ENCODE measurements at places on chromosomes 16 and 17.

DNA sequence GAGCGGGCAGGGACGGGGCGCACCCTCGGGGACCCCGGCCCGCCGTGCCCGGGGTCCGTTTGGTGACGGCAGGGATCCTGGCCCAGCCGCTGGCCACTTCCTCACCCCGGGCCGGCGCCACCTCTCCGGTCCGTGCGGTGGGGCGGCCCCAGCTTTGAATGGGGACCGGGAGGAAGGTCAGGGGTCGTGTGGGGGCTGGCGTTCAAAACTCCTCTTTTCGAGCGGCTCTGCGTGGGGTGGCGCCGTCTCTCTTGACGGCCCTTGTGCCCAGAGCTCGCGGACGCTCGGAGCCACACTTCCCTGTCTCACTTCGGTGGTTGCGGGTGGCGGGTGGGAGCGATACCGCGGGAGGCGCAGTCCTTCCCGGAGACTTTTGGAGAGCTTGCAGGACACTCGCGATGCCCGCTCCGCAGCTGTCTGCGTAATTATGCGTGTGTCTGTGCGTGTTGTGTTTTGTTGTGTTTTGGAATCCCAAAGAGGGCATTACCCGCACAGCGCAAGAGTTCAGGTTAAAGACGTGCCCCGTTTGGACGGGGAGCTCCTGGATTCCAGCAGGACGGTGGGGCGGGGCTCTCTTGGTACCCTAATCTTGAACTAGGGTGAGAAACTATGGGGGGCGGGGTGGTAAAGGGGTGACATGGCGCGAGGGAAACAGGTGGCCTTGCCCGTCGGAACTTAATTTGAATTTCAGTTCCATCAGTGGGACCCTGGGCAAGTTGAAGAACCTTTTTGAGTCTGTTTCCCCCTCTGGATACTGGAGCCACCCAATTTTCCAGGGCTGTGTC lies 637 bp downstream of the PLCG2 start:
- no peaks in the 10 kb centered on the region for H3K36me3 ChIP-seq
- H3K27ac ChIP-seq = peak overlapping the region; percentile 34
- no peak for DNase-seq
- H3K4me3 ChIP-seq = peak overlapping the region; percentile 78

GRCh38 chr16:75402821-75403475 lies 30.4 kb downstream of the CFDP1 start:
- no peak overlapping the region for H3K4me3 ChIP-seq
- no peaks in the 10 kb centered on the region for H3K27me3 ChIP-seq
- no peak overlapping the region for H3K27ac ChIP-seq
- DNase-seq = no peak

GRCh38 chr16:15529673-15530072 lies 95.3 kb downstream of the BMERB1 start:
- H3K27ac ChIP-seq = no peak overlapping the region
- H3K4me1 ChIP-seq = no peaks in the 10 kb centered on the region
- no peak overlapping the region for H3K4me3 ChIP-seq
- DNase-seq = no peak
- no peaks in the 10 kb centered on the region for H3K36me3 ChIP-seq

- no peaks in the 10 kb centered on the region for H3K27me3 ChIP-seq
- peaks cover 12% of the 10 kb centered on the region for H3K36me3 ChIP-seq
These were observed 5.4 kb downstream of the WDR81 start for GRCh38 chr17:1729966-1730325.

DNA sequence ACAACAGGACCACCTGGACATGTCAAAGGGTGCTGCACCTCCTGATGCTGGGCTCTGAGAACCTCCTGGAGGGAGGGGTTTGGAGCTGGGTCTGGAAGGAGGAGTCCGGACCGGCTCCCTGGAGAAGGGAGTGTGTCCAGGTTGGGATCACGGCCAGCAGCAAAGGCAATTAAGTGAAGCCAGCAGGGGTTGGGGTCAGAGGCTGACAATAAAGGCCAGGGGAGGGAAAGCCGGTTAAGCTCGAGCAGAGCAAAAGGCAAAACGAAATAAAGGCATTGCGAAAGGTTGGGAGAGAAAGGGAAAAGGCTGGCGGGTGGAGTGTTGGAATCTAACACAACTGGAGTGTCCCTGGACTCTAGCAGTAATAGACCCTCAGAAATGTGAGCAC lies 992 bp upstream of the CACNG4 start:
- peaks cover 72% of the 10 kb centered on the region for H3K27me3 ChIP-seq
- H3K4me3 ChIP-seq = peak overlapping the region; percentile 73
- DNase-seq = no peak
- no peak overlapping the region for H3K27ac ChIP-seq
- H3K4me1 ChIP-seq = peaks cover 26% of the 10 kb centered on the region

DNA sequence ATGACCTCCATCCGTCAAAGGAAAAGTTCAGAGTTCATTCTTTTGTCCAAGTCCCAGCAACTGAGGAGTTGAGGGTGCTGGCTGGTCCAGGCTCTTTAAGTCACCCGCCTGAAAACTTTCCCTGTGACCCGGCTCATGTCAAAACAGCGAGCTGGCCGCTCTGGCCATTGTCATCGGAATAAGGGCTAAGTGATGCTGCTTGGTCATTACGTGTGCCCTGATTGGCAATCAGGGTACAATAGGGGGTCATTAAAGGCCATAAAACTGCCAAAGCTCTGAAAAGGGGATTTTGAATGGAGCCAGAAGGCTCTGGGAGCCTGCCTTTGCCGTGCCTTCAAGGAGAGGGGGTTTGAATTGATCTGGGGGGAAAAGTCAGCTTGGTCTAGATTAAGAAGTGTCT lies 88.5 kb upstream of the IRX3 start:
- H3K27ac ChIP-seq = no peak overlapping the region
- H3K27me3 ChIP-seq = peaks cover 49% of the 10 kb centered on the region
- peaks cover 9% of the 10 kb centered on the region for H3K4me1 ChIP-seq
- H3K4me3 ChIP-seq = no peak overlapping the region
- peaks cover 4% of the 10 kb centered on the region for H3K36me3 ChIP-seq
